ENCODE measurements at places on chromosomes 3 and 15.

- no peak for DNase-seq
These were observed 579.6 kb downstream of the MECOM start for GRCh38 chr3:169083885-169084284.

DNA sequence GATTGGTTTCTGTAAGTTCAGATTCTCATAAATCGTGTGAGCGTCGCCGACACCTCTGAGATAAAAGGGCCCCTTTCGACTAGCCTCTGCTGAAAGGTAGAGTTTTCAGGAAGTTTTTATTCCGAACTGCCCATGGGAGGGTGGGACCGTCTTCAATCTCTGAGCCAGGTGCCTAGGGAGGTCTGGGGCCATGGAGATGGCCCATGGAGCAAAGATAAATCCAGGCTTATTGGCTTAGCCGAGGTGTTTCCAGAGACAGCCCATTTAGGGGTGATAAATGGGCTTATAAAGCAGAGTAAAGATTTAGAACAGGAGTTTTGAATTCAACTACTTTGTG lies 442 bp downstream of the QTRT2 start:
- no peak for DNase-seq

DNA sequence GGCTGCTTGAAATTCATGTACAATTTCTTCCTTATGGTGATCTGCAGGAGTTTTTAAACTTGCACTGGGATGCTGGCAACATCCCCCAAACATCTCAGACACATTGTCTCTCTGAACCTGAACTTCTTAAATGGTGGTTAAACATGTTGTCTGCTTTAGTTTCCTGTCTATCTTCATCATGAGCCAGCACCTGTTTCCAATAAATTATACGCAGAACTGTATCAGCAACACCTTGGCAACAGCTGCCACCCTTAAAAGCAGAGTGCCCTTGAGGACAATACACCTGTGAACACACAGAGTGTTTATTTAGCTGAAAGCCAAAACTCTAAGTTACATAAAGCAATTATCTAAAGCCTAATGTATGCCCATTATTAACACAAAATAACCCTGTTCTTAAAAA lies 242.9 kb downstream of the WNT5A start:
- no peak for DNase-seq

DNA sequence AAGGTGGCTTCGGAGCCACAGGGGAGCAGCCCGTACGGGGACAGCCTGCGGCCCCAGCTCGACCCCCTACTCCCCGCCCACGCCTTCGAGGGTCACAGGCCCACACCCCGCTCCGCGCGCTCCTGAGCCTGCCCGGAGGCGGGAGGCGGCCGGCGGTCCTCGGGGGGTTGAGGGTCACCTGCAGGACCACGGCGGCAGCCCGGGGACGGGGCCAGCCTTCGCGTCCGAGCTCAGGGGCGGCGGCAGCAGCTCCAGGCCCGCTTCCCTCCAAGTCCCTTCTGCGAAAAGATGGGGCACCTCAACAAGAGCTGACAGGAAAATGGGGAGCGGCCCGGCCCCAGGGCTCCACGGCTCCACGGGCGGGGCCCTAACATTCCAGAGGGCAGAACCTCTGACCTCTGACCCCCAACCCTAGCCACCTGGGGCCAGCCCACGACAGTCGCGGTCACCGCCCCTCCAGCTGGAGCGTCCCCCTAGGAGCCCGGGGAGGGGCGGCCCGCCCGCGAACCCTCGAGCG lies 428 bp downstream of the LYSMD4 start:
- no peak for DNase-seq

DNA sequence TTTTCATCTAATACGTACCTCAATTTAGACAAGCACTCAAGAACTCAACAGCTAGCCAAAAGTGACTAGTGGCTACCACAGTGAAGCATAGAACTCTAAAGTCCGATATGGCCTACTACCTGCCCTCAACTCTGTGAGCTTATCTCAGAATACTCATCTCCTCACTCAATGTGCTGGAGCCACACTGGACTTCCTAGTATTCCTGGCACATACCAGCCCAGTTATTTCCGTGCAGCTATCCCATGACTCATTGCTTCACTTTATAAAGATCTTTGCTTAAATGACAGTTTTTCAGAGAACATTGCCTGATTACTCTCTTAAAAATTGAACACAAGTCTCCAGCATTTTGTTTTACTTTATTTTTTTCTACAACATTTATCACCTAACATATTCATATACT lies 524.7 kb downstream of the PYDC2 start:
- no peak for DNase-seq

GRCh38 chr3:65996589-65996988 lies 42.1 kb downstream of the MAGI1 start:
- no peak for DNase-seq

GRCh38 chr3:23239211-23240068 lies 36.3 kb downstream of the UBE2E2 start:
- DNase-seq: no peak

- peak; percentile 64 for DNase-seq
These were observed 3.2 kb upstream of the LSG1 start for GRCh38 chr3:194675081-194675640.

DNA sequence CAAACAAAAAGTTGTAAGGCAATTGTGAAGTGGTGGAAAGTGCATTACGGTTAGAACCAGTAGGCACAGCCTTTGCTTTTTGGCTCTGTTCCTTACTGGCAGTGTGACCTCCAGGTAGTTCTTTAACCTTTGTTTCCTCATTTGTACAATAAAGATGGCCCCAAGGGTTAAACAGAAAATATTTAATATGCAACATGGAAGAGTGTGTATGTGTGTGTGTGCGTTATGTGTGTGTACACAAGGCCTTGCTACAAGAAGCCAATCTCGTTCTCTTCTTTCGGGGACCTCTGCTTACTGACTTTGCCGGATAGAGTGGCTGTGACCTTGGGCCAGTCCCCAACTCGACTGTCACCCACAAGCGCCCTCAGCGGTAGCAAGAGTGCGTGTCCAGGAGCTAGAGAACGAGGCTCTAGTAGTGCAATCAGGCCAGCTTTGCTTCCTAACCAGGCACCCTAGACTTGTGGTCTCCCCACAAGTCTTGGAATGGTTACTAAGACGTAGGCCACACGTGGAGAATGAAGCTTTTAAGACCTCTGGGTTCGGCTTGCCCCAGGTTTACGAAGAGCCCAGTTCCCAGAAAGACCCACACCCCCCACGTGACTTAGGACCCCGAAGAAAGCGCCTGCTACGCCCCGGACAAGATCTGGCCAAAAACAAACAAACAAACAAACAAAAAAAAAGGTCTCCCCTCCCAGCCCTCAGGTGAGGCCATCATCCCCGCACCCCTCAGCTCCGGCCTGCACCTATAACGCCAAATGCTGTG lies 593 bp downstream of the CIAO2A start:
- peak; percentile 22 for DNase-seq

GRCh38 chr15:96625256-96625655 lies 294.8 kb downstream of the NR2F2 start:
- DNase-seq: no peak

DNA sequence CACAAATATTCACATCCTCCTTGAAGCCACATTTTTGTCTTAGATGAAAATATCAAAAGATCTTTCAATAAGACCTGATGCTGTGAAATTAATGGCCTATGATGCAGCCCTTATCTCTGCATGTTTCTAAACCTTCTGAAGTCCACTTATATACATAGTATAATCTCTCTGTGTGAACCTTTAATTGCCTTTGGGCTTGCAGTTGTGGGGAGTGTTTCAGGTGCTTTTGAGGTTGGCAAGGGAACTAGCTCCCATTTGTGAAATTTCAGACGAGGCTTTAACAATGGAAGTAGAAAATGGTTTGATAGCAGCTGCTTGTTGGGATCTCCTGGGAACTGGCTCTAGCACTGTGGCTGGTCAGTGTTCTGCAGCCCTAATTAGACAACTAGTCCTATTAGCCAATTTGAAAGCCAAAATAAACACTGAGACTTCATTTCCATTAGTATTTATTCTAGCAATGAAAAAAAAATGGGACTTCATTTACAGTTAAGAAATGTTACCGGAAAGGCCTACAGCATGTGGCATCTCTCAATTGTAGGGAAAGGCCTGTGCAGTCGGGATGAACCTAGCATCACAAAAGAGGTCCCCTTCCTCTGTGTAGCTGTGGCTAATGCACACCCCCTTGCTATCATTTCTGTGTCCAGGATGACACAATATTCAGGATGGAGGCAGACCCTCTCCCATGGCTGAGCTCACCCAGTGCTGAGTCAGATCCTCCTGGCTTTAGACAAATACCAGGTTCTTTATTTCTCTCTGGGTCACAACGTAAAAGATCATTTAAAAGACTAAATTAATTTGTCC lies 140.7 kb upstream of the TRIM42 start:
- DNase-seq: no peak

DNA sequence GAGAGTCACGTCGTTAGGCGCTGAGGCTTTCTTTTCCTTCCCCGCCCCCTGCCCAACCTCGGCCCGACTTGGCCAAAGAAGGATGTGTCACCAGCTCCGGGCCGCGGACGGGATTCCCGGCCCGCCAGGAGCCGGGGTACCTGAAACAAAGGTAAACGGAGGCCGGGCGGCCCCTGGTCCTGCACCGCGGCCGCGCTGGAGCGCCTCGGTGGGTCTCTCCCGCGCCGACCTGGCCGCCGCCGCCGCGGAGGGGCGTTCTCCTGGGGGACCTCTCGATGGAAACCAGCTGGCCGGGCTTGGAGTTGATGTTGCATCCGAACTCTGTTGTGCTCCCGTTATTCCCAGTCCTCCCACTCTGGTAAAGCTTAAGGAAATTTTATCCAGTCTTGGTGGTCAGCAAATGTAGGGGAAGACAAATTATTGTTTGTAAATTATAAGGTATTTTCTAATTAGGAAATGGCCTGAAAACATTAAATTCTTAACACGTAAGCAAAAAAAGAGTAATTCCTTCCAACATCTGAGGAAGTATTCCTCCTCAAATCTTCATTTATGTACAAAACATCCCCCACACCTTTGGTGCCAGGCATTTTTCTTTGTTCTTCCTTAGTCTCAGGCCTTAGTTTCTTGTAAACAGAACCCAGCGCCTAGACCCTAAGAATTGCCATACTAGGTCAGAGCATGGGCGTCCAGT lies 888 bp downstream of the PPP2R3A start:
- no peak for DNase-seq

DNA sequence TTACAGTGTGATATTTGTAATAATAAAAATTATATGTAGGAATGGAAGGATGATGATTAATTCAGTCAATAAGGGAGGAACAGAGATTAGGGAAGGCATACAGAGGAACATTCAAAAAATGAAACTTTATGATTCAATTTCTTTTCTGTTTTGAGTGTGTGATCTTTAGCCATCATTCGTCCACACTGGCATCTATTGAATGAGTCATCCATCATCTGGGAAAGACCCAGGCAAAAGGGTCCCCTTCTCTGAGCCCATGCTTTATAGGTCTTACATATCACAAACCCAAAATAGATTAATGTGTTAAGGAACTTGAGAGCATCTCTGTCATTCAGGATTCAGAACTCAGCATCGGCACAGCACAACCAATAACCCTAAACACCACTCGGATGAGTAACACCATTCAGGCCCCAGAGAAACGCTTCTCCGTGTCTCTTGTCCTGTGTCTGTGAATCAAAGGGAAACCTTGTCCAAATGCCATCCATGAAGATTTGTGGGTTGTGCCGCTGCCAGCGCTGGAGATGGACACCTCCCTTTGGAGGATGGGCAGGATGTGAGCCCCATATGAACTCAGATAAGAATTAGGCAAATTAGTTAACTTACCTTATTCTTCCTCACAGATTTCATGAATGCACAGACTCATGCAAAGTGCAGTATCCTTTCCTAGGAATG lies 21.7 kb upstream of the TPM1 start:
- no peak for DNase-seq

GRCh38 chr3:195905970-195906864 lies 2.1 kb downstream of the TNK2 start:
- DNase-seq: no peak

- no peak for DNase-seq
These were observed 79.3 kb downstream of the CHSY1 start for GRCh38 chr15:101172501-101173071.

- DNase-seq: no peak
These were observed 88.1 kb downstream of the MDFIC2 start for GRCh38 chr3:70224337-70224736.

DNA sequence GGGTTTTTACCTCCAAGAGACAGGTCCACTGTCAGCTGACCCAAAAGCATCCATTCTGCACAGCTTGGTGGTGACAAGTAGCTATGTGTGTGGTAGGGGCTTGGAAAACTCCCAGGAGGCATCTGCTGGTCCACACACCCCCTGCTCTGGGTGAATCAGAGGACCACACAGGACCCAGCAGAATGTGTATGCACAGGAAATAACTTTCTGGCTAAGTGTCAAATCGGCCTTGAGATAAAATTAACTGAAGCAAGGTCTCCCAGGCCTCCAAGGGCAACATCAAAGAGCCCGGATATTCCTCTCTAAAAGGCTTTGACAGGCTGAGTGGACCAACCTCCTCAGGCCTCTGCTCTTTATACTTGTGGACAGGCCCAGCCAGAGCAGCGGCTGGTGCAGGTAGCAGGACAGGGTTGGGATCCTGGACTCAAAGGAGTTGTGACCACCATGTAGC lies 66.5 kb downstream of the CTNNB1 start:
- no peak for DNase-seq

DNA sequence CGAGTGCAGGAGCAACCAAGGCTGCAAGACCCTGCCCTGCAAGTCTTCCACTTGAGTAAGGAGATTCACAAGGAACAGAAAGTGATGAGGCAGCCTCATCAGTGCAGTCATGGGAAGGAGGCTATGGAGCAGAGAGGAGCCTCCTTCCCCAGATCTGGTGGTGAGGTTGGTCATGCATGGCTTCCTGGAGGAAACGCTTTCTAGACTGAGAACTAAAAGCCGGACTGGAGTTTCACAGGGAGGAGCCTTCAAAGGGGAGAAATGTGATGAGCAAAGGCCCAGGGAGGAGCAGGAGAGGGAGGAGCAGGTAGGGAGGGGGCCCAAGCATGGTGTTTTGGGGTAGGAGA lies 139.9 kb downstream of the SRGAP3 start:
- no peak for DNase-seq

DNA sequence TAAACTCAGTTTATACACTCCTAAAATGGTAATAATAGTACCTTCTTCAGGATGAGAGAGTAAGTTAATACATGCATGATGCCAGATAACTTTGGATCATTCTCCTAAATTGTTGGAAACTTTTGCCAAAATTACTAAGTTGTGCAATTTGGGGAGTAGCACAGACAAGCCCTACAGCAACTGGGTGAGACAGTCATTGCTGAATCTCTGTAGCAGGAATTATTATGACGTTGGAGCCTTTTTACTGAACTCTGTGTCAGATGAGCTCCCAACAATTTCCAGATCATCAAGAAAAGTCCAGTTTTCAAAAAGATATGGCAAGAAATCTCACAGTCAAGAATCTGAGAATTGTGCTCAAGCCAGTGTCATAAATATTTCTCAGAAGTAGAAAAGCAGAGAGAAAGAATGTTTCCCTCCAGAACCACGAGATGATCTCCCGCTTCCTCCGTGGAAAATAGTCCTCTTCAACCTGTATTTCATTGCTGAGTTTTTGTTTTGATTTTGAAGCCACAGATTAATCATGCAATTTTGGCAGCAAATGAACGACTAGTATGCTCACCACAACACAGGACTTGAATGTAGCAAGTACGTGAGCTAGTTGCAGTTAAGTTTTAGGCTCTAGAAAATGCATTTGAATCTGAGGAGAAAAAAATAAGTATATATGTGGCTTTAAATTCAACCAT lies 485.4 kb downstream of the CNTN6 start:
- no peak for DNase-seq

- DNase-seq: no peak
These were observed 257.5 kb downstream of the SHQ1 start for GRCh38 chr3:72590732-72591221.

GRCh38 chr3:71760140-71760539 lies 6.5 kb downstream of the GPR27 start:
- no peak for DNase-seq

GRCh38 chr3:127180859-127181258 lies 12.1 kb upstream of the PRR23E start:
- no peak for DNase-seq
